Stimulated activated CD4-positive, alpha-beta T cell treated with anti-CD3 and anti-CD28 coated beads, Interleukin-2, amount 100 ng/mL, for 24 hours (primary cell): ENCODE measurements at places on chromosomes 13 and 19.
A peak's percentile ranks its signal among the peaks of the same experiment; 100 is the strongest.

- no peak for DNase-seq
These were observed 164.6 kb upstream of the TSHZ3 start for GRCh38 chr19:31513841-31514240.

DNA sequence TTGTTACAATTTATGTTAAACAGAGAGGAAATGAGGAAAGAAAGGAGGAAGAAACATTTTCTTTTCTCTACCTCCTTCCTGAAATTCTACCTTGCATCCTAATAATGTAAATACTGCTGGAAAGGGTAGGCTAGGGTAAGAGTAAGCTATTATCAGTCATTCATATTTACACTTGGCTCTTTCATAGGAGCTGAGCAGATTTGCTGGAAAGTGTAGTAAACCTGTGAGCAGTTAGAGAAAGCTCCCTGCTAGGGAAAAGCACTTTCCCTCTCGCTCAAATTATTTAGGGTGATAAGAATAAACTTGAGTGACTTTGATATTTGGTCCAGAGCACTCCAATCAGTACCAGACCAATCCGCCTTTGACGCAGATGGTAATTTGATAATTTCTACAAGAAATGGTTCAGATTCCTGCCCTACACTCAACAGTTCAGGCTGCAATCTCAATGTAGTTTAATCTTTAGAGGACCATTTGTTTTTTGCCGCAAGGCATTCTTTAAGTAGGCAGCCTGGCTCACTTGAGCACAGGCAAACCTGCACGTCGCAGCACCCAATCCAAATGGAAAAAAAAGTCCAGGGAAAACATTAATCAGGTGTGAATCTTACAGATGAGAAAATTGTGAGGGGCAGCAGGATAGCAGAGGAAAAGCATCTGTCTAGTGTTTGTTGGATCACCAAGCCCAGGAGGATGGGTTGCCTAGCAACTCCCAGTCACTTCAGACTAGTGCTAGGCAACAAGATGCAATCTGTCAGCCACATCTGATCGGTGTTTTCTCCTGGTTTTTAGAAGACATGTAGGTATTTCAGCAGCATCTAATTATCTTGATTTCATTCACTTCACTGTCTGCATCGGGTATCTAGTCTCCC, 68.6 kb upstream of the KL start:
- DNase-seq = no peak

DNA sequence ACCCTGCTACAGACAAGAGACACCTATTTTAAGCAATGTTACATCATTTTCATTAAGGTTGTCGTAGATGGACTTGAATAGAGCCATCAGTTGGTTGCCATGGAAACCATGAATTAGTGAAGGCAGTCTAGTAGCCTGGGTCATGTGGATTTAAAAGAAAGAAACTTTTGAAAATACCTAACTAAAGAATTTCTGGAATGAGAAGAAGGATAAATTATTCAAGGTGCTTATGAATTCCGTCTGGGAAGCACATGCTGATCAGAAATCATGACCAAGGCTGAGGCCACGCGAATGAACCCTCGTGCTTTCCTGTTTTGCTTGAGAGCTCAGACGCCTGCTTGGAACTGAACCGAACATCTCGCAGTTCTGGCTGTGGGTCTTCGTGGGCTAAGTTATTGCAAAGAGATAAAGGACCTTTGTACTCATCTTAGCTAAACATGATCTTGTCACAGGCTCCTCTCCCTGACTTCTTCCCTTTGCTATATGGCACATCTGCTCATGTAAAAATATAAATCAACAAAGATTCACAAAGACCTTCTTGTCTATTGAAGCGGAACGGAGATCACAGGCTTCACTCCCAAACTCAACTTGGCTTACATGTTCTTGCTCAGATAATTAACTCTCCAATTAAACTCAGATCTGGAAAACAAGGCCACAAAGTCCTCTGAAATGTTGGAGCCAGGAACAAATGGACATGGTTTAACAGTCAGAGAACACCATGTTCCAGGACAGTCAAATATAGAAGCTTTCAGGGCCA, 140.2 kb downstream of the NUFIP1 start:
- no peak for DNase-seq

GRCh38 chr13:113493315-113493951, 2.9 kb upstream of the DCUN1D2 start:
- DNase-seq = no peak

- no peak for DNase-seq
These were observed 23.5 kb downstream of the ZNF544 start for GRCh38 chr19:58252102-58252685.

DNA sequence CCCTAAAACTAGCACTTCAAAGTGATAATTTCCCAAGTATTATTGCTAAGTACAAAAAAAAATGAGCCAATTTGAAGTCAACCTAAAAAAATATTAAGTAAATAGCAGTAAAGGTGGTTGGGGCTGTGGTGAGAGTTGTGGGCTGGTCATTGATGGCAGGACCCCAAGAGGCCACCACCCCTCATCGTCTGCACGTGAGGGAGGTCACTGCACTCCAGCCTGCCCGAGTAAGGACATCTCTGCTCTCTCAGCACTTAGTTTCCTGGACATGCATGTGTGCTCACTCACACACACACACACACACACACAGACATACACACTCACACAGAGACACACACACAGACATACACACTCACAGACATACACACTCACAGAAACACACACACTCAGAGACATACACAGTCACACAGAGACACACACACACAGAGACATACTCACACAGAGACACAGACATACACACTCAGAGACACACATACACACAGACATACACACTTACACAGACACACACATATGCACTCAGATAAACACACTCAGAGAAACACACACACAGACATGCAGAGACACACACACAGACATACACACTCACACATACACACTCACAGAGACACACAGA, 127.2 kb upstream of the SOX1 start:
- DNase-seq = no peak

GRCh38 chr19:43934055-43934984, 762 bp downstream of the ZNF45 start:
- DNase-seq = no peak

DNA sequence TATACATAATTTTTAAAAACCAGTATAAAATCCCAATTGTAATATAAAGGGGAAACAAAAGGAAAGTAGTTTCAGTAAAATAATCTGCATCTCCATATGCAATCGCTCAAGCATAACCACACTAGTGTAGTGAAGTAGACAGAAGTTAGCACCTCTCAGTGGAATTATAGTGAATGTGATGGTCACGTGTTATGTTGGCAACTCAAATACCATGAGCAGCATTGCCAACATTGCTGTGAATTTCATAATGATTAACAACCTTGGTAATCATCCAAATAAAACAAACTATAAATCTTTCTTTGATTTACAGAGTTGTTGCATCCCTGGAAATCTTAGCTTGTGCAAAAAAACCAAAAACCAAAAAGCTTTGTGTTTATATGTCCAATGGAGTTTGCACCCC, 77.3 kb upstream of the SIAH3 start:
- no peak for DNase-seq

DNA sequence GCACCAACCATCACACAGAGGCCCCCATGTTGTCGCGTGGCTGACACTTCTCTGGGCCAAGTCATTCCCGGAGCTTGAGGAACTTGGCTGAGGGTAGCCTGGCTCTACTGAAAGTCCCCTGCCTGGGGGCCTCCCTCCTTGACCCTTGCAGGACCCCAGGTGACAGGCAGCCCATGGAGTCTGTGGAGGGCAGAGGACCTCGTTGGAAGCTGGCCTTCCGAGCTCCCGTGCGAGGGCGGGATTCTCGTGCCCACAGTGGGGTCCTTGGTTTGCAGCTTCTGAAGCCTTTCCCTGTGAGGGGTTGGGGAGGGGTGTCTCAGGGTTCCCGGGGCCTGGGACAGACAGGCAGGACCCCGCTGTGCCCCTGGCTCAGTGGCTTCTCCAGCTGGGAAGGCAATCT, 16.4 kb downstream of the NMRK2 start:
- no peak for DNase-seq

- no peak for DNase-seq
These were observed 1.3 kb upstream of the CEACAM20 start for GRCh38 chr19:44530777-44531176.

DNA sequence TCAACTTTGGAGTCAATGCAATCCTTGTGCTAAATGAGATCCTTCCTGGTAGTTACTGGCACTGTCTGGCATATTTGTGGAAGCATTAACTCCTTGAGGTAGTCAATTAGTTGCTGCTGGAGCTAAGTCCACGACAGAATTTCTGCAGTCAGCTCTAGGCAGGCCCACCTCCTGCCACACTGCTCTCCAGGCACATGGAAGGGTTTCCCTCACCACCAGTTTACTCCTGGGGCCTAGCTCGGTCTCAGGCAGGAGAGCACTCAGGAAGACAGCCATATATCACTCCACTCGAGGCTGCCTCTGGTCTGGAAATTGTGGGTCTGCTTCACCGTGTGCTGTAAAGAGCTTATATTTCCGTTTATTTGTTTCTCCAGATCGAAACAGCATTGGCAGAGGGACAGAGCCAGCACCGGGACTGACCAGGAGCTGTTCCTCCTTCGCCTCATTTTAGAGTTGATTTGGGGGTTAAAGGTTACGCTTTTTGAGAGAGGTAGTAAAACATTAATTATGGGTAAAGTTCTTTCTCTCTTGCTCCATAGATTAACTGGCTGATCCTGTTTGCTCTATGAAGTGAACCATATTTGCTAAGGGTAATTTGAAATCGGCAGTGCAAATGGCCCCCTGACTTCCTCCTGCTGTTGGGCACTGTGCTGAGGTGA, 20.6 kb upstream of the GTF3A start:
- no peak for DNase-seq

- no peak for DNase-seq
These were observed 64.3 kb upstream of the F7 start for GRCh38 chr13:113041293-113041690.

DNA sequence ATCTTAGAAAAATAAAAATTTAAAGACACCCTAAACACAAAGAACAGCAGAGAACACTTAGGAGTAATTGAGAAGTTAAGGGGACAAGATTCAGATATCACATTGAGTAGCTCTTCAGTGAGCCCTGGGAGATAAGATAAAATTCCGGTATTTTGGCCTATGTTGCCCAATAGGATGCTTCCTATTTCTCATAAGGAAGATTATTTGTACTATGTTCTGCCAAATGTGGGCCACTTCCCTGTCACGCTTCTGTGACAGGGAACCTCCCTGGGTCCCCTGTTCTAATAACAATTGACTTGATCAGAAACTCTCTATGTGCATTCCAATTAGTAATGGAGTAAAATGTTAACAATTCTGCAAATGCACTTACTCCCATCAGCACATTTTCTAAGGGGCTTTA, 310.7 kb downstream of the MYO16 start:
- no peak for DNase-seq

DNA sequence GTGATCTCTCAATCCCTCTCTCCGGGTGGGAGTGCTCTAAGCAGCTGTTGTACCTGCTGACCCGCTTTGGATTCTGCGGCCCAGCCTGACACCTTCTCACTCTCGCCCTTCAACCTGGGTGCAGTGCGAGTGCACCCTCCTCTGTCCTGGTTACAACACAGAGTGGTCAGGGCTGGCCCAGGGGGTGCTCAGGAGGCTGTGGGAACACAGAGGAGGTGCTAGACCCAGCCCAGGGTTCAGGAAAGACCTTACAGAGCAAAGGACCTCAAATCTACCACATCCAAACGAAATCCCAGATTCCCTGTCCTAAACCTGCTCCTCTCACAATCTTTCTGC, 23.7 kb downstream of the ZNF175 start:
- no peak for DNase-seq

- DNase-seq = peak; percentile 76
These were observed 8.9 kb downstream of the OCEL1 start for GRCh38 chr19:17234911-17235299.

DNA sequence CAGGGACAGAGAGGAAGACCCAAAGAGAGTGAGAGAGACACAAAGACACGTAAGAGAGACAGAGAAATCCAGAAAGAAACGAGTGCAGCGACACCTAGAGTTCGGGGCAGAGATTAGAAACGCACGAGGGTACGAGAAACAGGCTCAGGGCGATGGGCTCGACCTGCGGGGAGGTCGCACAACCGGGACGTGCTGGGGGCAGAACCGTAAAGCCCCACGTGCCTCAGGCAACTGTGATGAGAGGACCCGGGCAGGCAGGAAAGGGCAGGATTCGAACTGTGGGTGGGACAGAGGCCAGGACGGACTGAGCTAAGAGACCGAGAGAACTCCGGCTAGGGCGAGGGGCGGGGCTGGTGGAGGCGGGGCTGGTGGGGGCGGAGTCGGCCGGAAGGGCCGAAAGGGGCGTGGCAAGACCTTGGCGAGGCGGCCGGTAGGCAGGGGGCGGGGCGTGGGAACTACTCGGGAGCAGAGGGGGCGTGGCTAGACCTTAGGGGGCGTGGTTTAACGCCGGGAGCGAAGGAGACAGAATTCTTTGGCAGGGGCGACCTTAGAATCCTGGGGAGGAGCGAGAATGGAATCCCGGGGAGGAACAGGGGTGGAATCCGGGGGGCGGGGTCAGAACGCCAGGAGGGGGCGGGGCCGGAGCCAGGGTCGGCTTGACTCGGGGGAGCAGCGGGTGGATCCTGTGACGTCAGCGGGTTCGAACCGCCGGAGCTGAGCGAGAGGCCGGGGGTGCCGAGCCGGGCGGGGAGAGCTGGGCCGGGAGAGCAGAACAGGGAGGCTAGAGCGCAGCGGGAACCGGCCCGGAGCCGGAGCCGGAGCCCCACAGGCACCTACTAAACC, at the start of gene NECTIN2:
Gene NECTIN2 (plus strand): TSS at position 686 of the 843 bp plus-strand sequence. CDS start 229 bp downstream, outside the sequence.
- DNase-seq = peak; percentile 91

GRCh38 chr19:16455489-16455888, 16.3 kb downstream of the EPS15L1 start:
- no peak for DNase-seq

DNA sequence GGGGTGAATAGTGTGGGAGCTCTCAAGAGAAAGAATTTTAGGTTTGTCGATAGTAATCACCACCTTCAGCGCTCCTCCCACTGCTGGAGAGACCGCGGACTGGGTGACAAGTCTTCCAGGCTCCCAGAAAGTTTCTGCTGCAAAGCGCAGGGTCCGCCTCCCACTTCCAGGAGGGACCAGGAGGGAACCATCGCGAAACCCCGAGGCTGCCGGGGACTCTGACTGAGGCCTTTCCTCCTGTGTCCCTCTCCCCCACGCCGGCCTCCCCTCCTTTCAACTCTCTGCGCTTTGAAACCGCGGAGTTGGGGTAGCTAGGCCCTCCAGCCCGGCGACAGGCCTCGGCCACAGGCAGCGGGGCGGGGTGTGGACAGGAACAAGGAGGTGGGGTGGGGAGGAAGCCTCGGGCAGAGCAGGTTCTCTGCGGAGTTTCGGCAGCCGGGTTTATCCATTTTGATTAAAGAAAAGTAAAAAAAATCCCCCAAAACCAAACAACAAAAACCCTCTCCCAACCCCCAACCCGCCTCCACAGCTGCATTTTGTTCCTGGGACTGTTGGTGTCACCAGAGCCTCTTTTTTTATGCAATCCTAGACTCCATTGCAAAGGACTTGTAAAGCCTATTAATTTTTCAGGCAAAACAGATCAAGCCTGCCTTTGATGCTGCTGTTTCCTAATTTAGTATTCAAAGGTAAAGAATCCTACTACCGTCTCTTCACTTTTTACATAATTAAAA, 157.2 kb downstream of the TM9SF2 start:
- peak; percentile 55 for DNase-seq
